ENCODE measurements at places on chromosomes 3 and 15.

DNA sequence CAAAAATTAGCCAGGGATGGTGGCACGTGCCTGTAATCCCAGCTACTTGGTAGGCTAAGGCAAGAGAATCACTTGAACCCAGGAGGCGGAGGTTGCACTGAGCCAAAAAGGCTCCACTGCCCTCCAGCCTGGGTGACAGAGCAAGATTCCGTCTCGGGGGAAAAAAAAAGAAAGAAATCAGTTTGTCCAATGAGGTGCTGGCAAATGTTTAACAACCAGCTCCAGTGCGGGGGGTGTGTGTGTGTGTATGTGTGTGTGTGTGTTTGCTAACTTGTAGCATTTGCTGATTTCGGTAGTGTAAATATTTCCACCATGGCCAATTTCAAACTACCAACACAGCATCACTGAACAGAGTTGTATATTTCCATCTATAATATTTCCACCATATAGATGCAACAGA, 23.8 kb upstream of the IDH2 start:
- no peak for DNase-seq

DNA sequence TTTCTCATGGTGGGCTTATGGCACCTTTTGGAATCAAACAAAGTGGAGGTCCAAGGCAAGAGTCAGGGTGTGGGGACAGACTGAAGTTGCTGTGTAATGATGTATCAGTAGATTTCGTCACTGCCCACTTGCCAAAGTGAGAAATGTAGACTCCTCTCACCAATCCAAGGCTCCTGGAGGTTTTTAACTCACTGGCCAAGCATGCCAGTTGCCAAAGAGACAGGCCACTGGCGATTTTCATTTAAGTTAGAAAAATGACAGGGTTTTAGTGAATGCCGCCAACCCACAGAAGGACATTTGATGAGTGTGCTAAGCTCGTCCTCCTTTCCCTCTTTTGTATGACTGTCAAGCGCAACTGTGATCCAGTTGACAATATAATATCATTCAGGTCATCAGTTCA, 209.2 kb downstream of the FEZF2 start:
- peak; percentile 11 for DNase-seq

GRCh38 chr3:128859630-128860029, 19.8 kb upstream of the ACAD9 start:
- no peak for DNase-seq

DNA sequence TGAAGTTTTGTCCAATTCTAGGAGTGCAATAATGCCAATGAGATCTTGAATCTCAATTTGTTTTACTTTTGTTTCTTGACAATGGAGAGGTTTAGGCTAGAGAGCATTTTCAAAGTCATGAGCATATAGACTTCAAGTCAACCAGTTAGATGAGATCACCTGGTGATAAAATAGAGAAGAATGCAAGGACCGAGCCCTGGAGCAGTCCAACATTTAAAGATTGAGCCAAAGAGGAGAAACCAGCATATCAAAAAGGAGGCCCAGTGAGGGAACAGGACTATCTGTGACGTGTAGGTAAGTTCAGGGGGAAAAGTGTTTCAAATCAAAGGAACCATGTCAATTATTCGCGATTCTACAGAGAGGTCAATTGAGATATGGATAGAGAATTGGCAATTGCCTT, 1.7 kb upstream of the PIAS1 start:
- DNase-seq: no peak

DNA sequence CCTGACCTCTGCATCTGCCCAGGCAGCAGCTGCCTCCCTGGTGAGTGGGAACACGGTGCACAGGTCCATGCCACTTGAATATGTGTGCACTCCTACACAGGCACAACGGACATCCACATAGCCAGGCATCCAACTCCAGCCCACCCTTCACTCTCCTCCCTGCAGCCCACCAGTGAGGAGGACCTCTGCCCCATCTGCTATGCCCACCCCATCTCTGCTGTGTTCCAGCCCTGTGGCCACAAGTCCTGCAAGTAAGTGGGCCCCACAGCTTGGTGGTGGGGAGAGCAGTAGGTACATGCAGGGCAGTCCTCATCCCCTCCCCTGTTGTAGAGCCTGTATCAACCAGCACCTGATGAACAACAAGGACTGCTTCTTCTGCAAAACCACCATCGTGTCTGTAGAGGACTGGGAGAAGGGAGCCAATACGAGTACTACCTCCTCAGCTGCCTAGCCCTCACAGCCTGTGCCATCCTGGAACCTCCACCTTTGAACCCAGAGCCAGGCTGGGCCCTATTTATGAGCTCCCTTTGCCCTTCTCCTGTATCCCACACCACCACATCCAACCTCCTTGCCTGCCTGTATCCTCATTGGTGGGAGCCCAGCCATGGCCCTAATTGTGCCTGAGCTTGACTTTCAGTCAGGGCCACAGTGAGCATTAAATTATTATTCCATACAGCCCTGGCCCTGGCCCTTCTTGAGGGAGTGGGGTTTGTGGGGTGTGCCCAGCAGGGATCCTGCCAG, 1.5 kb upstream of the AMIGO3 start:
- no peak for DNase-seq

- DNase-seq: no peak
Measured at GRCh38 chr15:71218272-71218805, 103.1 kb downstream of the THSD4 start.

DNA sequence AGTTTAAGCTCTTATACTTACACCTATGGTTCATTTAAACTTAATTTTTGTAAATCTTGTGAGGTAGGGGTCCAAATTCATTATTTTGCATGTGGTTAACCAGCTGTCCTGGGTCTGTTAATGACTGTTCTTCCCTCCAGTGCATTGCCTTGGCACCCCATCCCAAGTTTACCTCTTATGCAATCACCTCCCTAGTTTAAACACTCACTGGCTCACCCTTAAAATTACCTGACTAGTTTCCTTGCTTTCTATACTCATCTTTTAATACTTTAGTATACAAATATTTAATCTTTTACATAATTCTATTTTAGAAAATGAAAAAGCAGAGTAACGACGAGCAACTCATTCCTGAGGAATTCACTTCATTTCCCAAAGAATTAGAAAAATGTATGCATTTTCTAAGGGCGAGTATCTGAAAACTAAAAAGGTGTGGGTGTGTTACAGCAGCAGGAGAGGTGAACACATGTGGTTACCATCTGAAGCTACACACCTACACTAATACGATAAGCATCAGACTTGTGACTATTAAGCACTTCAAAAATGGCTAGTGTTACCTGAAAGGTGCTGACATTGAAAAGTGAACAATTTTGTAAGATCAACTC, 33.7 kb downstream of the TJP1 start:
- no peak for DNase-seq

DNA sequence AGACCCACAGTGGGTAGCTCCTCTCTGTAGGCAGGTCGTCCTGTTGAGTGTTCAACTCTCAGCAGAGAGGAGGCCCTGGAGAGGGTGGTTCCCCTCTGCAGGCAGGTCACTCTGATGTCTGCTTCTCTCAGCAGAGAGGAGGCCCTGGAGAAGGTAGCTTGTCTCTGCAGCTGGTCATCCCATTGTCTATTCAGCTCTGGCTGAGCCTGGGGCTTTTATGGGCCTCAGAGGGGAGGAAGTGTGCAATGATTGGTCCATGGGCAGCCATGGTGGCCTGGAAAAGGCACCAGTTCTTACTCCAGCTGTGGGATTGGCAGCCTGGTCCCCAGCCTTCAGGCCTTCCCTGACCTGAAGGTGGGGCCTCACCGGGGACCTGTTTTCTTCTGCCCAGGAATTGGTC, 52.9 kb downstream of the PPCDC start:
- no peak for DNase-seq

DNA sequence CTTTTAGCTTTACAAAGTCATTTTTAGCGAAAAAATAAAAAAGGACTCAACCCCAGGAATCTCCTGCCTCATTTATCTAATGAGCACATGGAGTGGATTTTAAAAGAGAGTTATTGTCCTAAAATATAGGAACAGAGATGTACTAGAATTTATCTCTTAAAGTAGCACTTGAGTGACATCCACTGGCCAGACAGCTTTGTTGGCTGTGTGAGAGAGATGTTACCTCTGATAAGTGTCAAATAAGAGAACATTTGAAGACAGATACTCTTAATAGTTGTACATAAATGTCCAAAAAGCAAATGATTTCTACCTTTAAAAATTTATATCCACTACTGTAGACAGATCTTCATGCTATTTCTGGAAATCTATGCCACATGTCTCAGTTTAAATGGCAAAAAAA, 12.3 kb upstream of the MFSD1 start:
- peak; percentile 71 for DNase-seq

DNA sequence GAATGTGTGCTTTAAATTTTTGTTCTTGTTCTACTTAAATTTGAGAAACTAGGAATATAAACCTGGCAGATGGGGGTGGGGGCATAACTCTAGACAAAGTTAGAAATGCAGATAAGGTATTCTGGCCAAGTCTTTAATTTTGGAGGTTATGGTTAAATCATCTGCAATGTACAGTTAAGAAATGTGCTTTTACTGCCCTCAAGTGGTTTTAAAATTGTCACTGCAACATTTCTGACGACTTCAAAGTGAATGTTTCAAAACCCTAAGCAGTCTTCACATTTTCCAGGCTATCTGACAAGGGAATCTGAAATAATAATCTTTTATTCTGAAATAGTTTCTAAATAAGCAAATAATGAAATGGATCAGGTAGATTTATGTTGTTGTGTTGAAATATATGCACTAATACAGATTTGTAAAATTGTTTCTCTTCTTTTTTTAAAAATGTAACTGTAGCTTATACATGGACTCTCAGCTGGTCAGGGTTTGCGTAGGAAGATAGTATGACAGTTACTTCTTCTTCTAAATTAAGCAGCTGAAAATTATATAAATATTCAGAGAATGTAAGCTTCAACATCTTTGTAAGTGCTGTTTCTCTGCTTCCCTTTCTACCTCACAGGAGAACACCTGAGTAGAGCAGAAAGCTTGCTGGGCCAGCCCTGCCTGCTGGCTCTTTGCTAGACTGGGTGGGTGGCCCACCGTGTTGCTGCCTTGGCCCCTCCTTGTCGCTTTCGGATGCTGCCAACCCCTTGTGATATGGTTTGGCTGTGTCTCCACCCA, 45.0 kb downstream of the SUCNR1 start:
- peak; percentile 68 for DNase-seq

GRCh38 chr15:85337425-85338074, 42.9 kb upstream of the AKAP13 start:
- no peak for DNase-seq

DNA sequence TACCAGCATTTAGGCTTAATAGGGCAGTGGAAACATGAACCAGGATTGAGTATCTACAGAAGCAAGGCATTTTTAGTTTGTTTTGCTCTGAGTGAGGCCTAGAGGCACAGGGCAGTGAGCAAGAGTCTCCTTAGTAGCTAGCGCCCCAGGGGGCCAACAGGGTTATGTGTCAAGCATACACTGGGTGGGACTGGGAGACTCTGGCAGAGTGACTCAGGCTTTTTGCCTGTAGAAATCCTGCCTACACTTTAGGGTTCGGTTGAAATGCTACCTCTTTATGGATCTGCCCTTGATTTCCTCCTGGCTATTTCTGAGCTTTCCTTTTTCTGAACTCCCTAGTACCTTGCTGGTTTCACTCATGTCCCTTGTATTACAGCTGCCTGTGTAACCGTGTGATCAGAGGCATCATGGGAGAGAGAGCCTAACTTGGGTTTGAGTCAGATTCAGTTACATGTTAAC, 72.2 kb downstream of the TOP2B start:
- DNase-seq: peak; percentile 86

DNA sequence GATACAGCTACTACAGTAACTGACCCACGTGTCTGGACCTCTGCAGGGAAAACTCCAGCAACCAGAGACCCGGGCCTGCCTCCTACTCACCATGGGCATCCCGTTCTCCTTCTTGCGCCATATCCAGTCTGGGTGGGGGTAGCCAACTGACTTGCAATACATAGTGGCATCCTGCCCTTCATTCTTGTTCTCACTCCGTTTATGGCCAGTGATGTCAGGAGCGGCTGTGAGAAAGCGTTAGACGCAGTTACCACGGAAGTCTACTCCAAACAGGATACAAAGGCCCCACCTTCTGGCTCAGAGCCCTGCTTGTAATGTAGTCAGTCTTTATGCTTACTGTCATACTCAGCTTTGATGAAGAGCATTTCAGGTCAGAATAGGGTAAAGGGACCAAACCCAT, 59.6 kb downstream of the NPTN start:
- peak; percentile 76 for DNase-seq

GRCh38 chr3:56421205-56421604, 47.1 kb downstream of the ERC2 start:
- peak; percentile 1 for DNase-seq

GRCh38 chr3:72768936-72769335, 79.3 kb downstream of the SHQ1 start:
- no peak for DNase-seq

DNA sequence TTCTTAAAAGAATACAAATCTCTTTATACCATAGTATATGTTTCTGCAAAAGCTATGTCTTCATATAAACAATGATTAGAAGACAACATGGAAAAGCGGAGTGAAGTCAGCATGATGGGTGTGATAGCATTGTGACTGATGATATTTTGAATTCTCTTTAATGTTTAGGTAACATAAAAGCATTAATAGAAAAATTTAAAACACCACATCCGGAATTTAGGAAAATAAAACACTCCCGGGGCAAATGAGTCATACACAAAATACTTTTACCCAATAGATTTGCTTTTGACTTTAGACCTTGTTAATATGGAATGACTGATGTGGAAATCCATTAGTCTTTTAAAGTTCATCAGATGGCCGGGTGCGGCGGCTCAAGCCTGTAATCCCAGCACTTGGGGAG, 134.7 kb downstream of the P3H2 start:
- no peak for DNase-seq

DNA sequence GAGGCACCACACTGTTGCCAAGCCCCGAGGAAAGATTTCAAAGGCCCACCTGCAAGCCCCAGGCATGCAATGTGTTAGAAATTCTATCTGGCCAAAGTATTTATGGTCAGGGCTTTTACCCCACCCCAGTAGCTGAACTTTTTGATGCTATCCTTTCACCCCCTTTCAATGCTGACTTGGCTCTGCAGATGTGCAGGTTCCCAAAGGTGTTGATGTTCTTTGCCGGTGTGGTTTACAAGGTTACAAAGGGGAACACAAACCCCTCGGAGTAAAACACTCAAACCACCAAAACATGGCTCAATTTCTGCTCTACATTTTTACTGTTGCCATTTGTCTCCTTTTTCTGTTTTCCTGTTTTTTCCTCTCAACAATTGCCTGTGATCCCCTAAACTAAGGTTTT, 145.4 kb upstream of the BNIP2 start:
- DNase-seq: no peak

- DNase-seq: no peak
Measured at GRCh38 chr3:179603831-179604230, 607 bp downstream of the MRPL47 start.

- DNase-seq: no peak
Measured at GRCh38 chr15:88012233-88012632, 244.3 kb downstream of the NTRK3 start.

- DNase-seq: no peak
Measured at GRCh38 chr15:73751511-73751898, 1.6 kb downstream of the INSYN1 start.

- no peak for DNase-seq
Measured at GRCh38 chr15:100705065-100705464, 102.7 kb downstream of the ASB7 start.

- DNase-seq: no peak
Measured at GRCh38 chr3:36401056-36401455, 20.8 kb downstream of the STAC start.

GRCh38 chr3:196837819-196838420, 29.8 kb upstream of the SENP5 start:
- peak; percentile 57 for DNase-seq

GRCh38 chr15:48625126-48625525, 20.4 kb downstream of the FBN1 start:
- peak; percentile 77 for DNase-seq
